ENCODE measurements at places on chromosomes 12 and 14. TPM values are rescaled to one million over a fixed set of nuclear protein-coding genes. Genes with fewer than 3 reads are reported as not detected.

The KCNA5 gene
- polyA plus RNA-seq: 1.6 TPM

The TMEM63C gene
- polyA plus RNA-seq: 2.2 TPM

The TRPV4 gene
- 14.7 TPM for polyA plus RNA-seq

DNA sequence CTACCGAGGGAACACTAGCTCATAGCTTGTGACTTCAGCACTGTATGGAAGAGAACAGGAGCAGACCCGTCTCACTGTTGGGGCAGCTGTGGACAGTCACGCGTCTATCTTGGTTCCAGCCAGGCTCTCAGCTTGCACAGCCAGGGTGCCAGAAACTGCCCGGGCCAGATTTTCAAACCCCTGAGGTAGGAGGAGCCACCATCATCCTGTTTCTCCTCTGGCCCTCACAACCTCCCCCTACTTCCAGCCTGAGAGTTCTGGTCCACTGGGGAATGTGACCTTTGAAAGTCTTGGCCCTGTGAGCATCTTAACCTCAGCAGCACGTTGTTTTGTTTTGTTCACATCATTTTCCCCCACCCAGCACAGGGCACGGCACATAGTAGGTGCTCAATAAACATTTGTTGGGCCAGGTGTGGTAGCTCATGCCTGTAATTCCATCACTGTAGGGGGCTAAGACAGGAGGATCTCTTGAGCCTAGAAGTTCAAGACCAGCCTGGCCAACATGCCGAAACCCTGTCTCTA is 50.4 kb downstream of the PSMA6 start:
- no peak for DNase-seq

DNA sequence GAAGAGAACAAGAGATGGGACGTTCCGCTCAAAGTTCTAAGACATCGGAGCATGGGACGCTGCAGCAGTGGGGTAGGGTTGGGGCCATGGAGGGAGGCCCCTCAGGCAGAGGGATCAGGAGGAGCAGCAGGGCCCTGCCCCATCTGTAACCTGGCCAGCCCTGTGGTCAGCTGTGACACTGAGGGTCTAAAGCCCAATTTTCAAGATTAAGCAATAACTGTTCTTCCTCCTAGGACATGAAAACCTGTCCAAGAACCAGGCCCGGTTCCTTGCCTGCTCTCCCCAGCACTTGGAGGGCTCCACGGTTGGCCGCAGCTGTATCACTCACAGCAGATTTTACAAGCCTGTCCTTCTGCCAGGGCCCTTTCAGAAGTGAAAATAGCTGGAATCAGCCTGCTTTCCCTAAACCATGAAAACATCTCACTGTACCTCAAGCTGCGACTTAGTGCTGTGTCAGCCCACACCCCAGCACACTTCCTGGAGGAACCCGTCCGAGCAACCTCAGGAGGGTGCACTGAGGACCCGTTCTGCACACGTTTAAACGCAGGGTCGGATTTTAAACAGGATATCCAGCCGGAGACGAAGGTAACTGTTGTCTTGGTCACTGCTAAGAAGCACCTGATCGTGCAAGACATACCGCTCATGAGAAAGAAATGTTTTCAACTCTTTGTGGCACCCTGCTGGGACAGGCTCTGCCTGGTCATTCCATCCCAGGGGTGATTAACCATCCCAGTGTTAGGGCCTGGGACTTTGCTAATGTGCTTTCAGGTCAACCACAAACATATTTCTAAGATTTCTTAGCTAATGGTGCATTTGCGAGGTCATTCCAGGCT is 201.9 kb upstream of the DIO3 start:
- DNase-seq: peak; percentile 42

The JKAMP gene
- polyA plus RNA-seq: 65.5 TPM

DNA sequence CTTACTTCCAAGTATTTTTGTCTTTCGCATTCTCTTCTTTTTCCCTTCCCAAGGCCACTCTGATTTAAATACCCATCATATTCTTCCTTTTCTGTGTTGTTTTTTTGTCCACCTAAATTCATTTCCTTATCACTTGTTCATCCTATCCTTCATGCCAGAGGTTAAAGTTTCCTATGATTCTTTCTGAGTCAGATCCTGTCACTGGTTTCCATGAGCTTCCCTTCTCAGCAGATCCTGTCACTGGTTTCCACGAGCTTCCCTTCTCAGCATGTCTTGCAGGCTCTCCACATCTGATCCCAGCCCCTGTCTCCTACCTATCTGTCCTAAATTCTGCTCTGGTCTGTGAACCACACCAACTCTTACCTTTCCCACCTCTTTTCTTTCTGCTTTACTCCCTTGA is 311.8 kb upstream of the RGS6 start:
- no peak for DNase-seq

The LRIG3 gene
- polyA plus RNA-seq: 35.0 TPM

GRCh38 chr14:95245334-95245733 is 74.4 kb downstream of the CLMN start:
- DNase-seq: no peak

- DNase-seq: no peak
Measured at GRCh38 chr14:36784541-36784940, 122.9 kb downstream of the PAX9 start.

DNA sequence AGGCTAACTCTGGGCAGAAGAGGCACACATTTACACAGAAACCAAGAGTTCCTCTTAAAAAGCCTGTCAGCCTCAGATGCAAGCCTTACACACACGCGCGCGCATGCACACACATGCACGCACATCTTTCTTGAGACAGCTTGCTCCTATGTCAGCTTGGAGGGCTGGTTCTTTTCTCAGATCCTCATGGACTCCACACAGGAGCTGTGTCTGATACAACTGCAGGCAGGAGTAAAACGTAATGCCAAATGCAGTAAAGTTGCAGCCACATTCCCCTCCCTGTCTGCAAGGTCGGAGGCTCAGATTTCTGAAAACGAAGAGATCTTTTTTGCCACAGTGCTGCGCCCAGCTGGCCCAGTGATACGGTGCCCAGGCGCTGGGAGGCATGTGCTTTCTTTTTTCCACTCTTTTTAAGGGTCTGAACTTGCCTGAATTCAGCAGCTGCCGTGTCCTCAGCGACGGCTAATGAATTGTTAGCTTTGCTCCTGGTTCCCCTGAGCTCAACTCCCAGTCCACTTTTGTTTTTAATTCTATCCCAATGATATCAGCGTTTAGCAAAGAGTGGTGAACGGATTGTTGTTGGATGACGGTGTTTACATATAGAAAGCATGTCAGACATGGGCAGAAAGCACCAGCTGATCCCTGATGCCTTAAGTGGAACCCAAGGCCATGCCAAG is 72.9 kb upstream of the FOXN3 start:
- DNase-seq: no peak

DNA sequence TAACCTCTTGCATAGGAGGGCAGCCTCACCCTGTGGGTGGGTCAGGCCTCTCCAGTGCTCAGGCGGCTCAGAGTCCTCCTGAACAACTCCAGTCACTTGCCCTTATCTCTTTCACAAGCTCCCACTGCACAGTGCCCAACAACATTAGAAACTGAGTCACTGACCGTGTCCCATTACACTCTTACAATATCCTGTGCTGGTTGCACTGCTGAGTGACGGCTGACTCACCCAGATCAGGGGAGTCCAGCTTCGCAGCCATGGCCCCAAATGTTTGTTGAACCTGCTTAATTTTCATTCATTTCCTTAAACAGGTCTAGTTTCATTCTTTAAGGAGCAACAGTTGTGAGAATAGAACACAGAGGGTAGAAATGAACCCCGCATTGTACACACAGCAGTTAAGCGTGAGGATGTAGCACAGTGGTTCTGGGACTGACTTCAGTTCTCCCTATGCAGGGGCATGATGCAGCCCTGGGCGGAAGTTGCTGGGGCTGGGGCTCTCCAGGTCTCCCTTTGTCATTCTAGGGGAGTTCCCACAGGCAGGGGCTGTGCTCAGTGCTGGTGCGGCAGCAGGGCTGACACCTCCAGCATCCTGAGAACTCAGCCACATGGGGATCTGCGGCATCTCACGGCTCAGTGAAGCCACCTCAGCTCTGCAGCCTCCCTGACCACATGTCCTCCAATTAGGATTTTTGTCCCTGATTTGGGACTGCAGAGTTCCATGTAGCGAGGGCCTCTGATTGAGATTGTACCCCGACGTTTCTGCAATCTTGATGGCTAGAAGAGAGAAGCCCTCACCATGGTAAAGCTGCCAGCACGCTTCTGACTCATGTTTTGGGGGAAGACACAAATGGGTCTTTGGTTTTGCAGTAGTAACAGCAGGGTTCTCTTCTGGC is 16.1 kb downstream of the GPR68 start:
- no peak for DNase-seq

- DNase-seq: no peak
Measured at GRCh38 chr12:32897687-32898573, 1.4 kb upstream of the PKP2 start.

The HOXC13 gene
- not detected for polyA plus RNA-seq

- no peak for DNase-seq
Measured at GRCh38 chr12:108611884-108612415, 14.1 kb upstream of the TMEM119 start.

GRCh38 chr12:67469666-67470065 is 178.9 kb upstream of the DYRK2 start:
- DNase-seq: peak; percentile 23

- no peak for DNase-seq
Measured at GRCh38 chr12:124952295-124952694, 36.6 kb downstream of the DHX37 start.

DNA sequence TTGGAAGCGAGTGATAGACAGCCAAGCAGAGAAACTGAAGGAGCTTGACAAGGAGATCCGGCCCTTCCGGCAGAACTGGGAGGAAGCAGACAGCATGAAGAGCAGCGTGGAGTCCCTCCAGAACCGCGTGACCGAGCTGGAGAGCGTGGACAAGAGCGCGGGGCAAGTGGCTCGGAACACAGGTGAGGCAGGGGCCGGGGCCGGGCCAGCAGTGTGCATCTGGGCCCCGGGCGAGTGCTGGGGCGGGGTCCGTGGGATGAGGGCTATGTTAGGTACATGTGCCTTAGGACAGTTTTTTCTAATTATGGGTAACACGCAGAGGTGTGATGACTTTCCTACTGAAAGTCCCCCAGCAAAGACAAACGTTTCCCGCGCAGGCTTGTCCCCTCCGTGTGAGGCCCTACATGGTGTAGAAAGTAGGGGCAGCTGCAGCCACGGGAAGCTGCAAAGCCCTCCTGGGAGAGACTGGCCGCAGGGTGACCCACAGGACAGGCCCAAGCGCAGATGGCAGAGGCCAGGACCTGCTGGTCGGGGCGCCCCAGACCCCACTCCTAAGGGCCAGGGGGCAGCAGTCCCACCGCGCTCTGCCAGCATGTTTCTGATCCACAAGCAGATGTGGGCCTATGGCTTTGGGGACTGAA is 19.1 kb upstream of the AMN start:
- DNase-seq: no peak

GRCh38 chr14:59028476-59029202 is 159.8 kb upstream of the DAAM1 start:
- DNase-seq: peak; percentile 90

GRCh38 chr12:108854451-108855283 is 2.7 kb downstream of the SSH1 start:
- no peak for DNase-seq

The STAC3 gene
- 7.8 TPM for polyA plus RNA-seq

GRCh38 chr12:57719777-57720605 is 18.6 kb downstream of the AGAP2 start:
- no peak for DNase-seq

GRCh38 chr12:23927907-23928306 is 21.6 kb downstream of the SOX5 start:
- DNase-seq: no peak

DNA sequence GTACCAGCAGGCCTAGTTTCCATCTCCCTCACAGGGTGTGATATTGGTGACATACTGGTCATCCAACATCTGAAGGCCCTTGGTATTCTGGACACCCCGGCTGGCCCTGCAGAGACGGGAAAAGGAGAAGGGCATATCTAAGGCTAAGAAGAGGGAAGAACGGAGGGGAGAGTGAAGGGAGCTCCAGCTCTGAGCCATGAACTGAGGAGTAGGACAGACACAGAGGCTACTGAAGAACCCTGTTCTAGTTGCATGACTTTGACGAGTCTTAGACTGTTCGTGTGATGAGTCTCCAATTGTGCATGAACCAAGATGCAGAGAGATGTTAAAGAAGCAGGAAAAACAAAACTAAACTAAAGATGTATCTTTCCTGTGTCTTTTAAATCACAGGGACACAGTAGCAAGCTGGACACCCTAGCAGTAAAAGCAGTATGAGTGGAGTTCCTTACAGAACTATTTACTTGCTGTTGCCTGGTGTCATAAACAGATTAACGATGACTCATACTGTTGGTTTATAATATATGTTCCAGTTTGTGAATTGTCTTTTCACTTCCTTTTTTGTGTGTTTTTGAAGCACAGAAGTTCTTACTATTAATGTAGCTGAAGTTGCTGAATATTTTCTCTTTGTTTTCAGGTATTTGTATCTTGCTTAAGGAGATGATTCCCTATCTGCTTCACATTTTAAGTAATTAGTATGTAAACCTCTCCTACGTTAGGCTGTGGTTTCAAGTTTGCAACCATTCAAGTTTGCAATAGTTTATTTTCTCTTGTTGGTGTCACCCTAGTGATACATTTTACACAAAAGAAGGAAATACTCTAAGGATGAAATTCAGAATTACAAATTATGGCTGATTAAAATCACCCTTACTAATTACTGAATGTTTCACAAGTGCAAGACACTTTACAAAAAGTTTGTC is 15.7 kb downstream of the FAR2 start:
- no peak for DNase-seq

The GLS2 gene
- polyA plus RNA-seq: 2.3 TPM

GRCh38 chr12:25438638-25439037 is 114.4 kb downstream of the LMNTD1 start:
- DNase-seq: no peak

GRCh38 chr12:11154400-11154925 is 16.5 kb upstream of the SMIM10L1 start:
- DNase-seq: no peak

DNA sequence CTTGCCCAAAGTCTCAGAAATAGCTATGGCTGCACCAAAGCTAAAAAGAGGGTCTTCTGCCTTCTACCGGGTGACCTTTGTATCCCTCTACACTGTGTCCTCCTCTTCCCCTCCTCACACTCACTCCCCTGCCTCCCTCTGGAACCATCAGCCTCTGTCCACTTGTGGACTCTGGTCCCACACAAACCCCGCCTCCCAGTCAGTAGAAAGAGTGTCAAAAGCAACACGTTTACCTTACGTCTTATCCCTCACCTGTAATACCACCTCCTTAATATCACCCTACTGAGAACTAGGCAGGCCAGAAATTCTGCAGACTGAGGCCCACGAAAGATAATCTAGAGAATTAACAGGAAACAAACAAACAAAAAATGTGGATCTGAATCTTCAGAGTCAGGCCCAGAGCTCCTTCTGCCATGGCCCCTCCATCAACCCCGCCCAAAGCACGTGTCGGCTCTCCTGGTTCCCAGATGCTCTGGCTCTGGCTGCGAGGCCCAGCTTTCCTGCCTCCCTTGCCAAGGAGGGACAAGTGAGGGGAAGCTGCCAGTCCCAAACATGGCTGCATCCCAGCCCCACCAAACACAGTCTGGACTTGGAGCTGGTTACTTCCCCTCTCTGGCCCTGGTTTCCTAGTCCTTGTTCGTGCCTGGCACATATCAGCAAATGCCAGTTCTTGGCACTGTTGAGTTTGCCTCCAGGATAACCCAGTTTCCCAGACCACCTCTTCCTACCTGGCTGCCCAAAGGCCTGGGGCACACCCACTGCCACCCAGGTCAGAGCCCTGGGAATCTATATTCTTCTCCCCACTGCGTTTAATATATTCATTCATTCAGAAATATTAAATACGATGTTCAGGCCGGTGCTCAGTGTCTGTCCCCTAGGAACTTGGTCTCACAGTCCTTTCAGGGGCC is 2.7 kb downstream of the ACTN1 start:
- no peak for DNase-seq

The CFAP251 gene
- polyA plus RNA-seq: 15.4 TPM

The KRT6C gene
- not detected for polyA plus RNA-seq

All from renal pelvis (tissue), 12 donors.